NCI-H446 (cell line): ENCODE measurements at places on chromosomes 11 and 22.

DNA sequence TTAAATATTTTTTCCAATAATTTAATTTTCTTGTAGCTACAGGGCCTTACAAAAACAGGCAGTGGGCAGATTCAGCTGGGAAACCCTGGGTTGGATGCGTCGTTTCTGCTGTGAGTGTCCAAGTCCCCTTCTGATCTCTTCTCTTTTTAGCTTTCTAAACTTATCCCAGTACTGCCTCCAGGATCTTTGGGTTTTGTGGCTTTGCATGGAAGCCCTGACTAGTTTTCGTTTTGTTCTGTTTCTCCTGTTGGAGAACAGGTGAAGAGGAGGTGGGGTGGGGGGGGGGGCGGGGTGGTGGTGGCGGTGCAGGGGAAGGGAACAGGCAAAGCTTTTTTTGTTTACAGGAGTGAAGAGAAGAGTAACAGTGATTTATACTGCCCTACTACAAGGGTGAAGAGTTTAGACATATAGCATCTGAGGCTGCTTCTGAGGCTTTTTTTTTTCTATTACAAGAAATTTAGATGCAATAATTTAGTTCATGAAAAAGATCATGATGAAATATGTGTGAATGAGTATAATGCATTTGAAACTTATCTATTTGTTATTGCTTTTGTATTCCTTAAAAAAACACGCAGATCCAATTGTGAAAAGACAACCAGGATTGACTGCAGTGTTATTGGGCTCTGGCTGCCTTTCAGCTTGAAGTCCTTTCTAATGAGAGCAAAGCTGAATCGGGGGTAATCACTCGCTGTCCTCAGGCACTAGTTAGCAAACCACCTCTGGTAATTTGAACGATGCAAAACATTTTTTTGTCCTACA, 142.9 kb downstream of the NCAM1 start:
- no peak for DNase-seq

DNA sequence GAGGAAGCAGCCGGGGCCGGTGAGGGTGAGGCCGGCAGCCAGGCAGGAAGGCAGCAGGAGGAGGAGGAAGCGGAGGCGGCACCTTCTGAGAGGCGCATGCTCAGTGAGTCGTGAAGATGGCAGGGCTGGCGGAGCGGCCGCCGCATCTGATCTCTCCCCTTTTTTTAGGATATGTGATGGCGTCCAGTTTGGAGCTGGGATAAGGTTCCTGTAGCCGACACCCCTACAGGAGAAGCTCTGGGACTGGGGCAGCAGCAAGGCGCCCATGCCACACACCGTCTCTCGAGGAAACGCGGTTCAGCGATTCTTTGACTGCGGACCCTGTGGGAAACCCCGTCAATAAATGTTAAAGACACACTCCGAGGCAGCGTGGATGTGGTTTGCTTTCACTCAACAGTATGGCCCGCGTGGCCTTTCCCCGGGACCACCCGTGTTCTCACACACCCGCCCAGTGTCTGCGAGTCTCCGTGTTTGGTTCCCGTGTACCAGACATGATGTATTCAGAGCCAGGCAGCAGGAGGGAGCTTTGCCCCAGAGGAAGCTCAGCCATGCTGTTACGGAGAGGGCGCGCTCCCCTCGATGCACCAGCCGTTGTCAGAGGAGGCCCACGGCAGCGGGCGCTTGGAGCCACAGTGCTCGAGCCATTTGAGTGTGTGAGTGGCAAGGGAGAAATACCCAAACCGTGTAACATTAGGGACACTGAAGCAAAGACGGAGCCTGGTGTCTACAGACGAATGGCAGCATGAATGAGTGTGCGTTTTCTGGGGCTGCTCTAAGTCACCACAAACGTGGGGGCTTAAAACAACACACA, 27.7 kb upstream of the PARVB start:
- no peak for DNase-seq

- DNase-seq, result no peak
Observed at GRCh38 chr11:11782532-11783110, 59.2 kb upstream of the USP47 start.

DNA sequence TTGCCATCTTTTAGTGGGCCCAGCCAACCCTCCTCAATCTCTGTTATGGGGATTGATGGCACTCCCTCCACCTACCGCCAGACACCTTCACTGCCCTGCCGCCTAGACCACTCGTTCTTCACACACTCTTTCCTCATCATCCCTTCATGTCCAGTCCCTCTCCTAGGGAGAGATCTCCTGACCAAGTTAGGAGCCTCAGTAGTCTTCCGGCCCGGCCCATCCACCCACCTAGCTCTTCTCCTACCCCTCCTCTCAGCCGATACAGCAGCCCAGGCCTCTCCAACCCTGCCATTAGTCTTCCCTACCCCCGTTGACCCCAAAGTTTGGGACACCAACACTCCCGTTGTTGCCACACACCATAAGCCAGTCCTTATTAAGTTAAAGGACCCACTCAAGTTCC, 11.0 kb upstream of the OR56A3 start:
- no peak for DNase-seq

GRCh38 chr11:28965819-28966218, 857.6 kb downstream of the METTL15 start:
- DNase-seq, result no peak

GRCh38 chr11:9826390-9826789, 162.5 kb downstream of the SWAP70 start:
- DNase-seq, result no peak

GRCh38 chr22:50138988-50139387, 31.5 kb upstream of the PANX2 start:
- DNase-seq, result no peak

GRCh38 chr22:39150848-39151215, 1.6 kb downstream of the CBX7 start:
- DNase-seq, result no peak

DNA sequence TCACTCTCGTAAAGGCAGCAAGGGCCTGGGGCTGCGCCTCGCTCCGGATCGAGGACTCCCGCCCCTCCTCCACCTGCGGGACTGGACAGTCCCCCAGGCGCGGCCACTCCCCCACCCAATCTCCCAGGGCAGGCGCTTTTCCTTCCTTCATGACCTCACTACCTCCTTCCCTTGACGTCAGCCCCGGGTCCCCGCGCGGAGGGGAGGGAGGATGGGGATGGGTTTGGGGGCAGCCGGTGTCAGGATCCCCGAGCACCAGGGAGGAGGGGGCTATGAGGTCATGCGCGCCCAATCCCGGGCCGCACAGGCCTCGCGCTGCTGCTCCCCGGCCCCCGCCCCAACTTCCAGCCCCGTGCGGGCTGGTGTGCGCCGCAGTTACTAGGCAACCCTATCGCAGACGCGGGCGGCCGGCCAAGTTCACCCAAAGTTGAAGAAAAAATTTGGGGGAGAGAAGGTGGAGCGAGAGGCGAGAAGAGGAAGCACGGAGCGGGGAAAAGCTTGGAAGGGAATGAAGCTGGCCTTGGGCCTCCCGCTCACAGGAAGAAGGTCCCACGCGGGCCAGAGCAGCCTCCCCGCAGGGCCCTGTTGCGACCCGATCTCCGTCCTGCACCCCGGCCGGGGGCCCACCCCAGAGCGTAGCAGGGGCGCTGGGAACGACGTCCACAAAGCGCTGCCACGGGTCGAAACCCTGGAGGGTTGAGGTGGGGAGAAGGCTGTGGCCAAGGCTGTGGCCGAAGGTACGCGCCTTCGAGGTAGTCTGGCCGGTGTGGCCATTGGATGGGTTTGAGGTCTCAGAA, 8.3 kb downstream of the WT1 start:
- DNase-seq, result no peak

DNA sequence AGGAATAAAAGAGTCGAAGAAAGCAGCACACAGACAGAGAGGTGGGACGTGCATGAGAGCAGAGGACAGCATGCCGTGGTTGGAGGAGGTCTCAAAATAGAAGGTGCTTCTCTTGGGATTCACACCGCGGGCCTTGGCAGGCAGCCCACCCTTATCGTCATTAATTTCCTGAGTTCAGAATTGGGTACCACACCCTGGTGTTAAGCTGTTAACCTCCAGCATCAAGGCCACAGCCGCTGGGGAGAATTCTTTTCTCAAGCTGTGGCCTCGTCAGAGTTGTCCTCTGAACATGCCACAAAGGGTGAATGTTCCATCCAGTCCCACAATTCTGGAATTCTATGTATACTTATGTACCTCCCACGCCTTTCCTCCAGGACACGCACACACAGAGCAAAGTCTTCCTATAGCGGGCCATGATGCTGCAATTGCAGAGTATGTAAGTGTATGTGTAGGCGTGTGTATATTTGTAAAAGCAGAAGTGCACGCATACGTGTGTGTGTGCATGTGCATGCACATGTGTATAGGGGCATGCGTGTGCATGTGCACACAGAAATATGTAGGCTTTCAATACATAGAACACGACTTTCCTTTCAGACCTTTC, 39.0 kb downstream of the ADAMTS8 start:
- DNase-seq, result no peak

- DNase-seq, result no peak
Observed at GRCh38 chr22:44526779-44527126, 28.7 kb upstream of the RTL6 start.

- no peak for DNase-seq
Observed at GRCh38 chr11:44005063-44005701, 42.6 kb upstream of the ACCSL start.

GRCh38 chr22:22573047-22573889, 14.2 kb upstream of the PRAME start:
- no peak for DNase-seq

- no peak for DNase-seq
Observed at GRCh38 chr11:128776424-128777284, 82.8 kb downstream of the FLI1 start.

- DNase-seq, result no peak
Observed at GRCh38 chr11:9838961-9839360, 175.1 kb downstream of the SWAP70 start.

GRCh38 chr11:133064152-133064877, 468.0 kb downstream of the OPCML start:
- no peak for DNase-seq

DNA sequence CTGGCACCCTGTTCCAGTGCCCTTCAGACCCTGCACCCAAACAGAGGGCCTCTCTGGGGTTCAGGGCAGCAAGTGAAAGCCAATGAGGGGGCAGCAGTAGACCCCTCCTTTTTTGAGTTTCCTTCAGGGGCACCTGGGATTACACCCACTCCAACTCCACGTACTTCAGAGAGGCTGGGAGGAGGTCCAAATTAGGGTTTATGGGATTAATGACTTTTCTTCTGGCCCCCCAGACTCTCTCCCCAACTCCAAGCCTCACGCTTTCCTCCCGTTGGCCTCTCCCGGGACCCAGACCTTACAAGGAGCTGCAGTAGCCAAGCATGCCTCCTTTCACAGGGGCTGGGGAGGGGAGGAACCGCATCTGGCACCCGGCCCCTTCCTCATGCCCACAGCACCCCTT, 101.7 kb downstream of the NECTIN1 start:
- DNase-seq, result no peak

DNA sequence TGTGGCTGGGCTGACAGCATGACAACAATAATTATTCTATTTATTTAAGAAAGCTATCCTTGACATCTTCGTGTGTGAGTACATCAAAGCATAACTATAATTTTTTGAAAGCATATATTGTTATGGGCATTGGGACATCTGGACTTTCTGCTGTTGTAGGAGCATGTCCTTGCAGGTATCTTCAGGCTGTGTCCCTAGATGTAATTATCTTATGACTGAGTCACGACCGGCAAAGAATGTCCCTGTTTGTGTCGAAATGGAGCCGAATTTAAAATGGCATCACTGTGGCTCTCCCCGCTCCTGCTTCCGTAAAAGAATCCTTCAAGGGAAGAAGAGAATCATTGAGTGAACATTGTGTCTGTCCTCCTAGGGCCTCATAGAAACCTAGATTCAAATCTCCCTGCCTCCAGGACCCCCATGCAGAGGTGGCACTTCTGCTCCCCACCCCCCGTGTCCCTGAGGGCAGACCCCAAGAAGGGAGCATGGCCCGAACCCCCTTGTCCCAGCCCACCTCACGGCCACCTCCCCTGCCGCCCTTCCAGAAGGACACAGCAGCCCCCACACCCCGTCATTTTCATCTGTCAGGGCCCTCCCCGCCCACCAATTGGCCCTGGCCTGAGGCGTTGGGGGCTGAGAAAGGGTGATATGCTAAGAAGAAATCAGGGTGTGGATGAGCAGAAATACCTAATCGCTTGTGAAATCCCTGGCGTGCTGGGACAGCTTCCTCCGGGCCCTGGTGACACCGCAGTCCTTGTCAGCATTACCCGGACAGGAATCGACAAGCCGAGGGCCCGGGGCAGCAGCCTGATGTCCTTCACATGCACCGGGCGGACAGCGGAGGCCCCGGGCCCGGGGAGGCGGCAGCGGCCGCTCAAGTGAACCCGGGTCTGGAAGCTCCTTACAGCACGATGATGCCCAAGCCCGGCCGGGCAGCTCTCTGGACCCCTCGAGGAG, 48.6 kb upstream of the SLC22A12 start:
- no peak for DNase-seq

DNA sequence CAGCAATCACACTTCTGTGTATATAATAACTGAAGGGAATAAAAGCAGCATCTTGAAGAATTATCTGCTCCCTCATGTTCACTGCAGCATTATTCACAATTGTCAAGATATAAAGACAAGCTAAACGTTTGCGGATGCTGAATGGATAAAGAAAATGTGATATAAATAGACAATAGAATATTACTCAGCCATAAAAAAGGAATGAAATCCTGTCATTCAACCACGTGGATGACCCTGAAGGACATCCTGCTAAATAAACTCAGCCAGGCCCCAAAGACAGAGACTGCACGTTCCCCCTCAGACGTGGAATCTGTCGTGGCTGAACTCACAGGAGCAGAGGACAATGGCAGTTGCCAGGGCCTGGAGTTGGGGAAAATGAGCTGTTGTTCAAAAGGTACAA, 9.6 kb downstream of the ZNF195 start:
- no peak for DNase-seq

DNA sequence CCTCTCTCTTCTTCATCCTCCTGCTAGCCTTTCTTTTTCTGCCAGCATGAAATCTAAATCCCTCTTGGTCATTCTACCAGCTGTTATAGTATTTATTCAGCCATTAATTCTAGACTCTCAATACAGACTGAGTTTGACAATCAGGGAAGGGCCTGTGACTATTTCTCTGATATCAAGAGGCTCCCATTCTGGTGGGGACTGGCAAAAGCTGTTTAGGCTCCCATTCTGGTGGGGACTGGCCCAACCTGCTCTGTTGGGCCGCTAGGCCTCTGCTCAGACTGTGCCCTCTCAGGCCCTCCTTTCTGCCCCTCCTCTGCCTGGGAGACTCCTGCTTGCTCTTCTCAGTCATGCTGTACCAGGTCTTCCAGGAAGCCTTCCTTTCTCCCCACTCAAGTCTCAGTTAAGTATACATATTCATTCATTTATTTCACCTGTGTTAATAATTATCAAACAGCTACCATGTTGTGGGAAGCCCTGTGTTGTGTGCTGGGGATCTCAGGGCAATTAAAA, 323.7 kb upstream of the NARS2 start:
- no peak for DNase-seq

DNA sequence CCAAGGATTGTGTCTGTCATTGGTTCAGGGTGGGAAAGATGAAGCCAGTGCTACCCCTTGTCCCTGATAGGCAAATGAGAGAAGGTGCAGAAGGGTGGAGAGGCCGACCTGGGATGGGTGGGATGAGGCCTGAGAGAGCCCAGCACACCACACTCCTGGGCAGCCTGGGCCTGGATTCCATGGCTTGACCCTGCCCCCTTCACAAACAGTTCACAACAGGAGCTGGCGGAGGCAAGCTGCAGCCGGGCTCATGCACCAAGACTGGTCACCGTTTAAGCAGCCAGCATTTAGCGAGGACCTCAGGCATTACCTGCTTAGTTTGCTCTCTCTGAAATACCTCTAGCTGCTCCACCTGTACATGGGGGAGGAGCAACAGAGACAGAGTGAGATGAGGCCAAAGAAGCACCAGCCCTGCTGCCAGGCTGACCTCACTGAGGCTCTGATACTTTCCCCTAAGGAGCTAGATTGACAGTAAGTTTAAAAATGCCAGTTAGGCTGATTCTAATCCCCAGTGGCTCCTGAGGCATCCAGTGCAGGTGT, 13.5 kb downstream of the IL18BP start:
- DNase-seq, result no peak
